Globus pallidus (tissue), 1 donor: ENCODE measurements at places on chromosomes 6 and 20.

- DNase-seq, result no peak
These were observed 436 bp downstream of the CAGE1 start for GRCh38 chr6:7389162-7389450.

GRCh38 chr6:4133941-4134838, 1.2 kb downstream of the ECI2 start:
- DNase-seq, result no peak

DNA sequence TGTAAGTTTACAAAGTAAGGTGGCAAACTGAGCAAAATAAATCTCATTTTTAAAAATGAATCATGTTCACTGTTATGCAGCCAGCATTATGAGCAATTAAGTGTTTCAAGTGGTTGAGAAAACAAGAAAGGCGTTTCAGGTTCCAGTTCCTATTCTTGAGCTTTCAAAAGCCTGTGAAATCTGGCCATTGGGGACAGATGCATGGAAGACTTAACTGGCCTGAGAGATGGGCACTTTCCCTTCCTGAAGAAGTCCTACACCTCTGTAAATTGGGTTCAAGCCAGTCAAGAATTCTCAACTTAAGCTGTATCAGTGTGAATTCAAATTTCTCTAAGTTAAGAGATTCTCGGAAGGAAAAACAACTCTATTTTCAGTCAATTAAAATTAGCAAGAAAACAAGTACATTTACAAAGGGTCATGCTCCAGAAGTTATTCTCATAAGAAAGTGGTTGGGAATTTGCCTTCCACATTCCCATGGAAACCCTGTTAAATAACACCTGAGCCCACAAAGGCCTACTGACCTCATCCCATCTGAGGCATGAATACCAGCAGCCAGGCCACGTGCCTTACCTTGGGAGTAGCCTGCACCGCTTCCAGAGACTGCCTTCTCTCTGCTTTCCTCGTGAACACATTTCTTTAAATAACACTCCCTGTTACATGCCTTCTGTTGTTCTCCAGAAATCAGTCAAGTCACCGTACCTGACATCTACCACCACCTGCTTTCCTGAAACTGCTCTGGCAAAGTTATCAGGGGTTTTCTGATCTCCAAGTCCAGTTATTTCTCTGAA, 19.4 kb downstream of the MAP3K5 start:
- DNase-seq, result no peak

- no peak for DNase-seq
These were observed 227.9 kb upstream of the IRAK1BP1 start for GRCh38 chr6:78639111-78640110.
